CD4-positive, CD25-positive, alpha-beta regulatory T cell (primary cell): ENCODE measurements at places on chromosomes 5 and 9. TPM values are rescaled to one million over a fixed set of nuclear protein-coding genes. Genes with fewer than 3 reads are reported as not detected.

The TRIM14 gene
- polyA plus RNA-seq = 94.0 TPM

The SOHLH1 gene
- polyA plus RNA-seq = not detected

The FCN1 gene
- 2.1 TPM for polyA plus RNA-seq

The C6 gene
- not detected for polyA plus RNA-seq

The SOWAHA gene
- polyA plus RNA-seq = not detected

The MVB12B gene
- 1.5 TPM for polyA plus RNA-seq

The ADRA1B gene
- not detected for polyA plus RNA-seq

The COL5A1 gene
- polyA plus RNA-seq = 0.10 TPM

The CTXN3 gene
- polyA plus RNA-seq = not detected

The TMEM174 gene
- not detected for polyA plus RNA-seq
